ENCODE measurements at places on chromosomes 11 and 22.

DNA sequence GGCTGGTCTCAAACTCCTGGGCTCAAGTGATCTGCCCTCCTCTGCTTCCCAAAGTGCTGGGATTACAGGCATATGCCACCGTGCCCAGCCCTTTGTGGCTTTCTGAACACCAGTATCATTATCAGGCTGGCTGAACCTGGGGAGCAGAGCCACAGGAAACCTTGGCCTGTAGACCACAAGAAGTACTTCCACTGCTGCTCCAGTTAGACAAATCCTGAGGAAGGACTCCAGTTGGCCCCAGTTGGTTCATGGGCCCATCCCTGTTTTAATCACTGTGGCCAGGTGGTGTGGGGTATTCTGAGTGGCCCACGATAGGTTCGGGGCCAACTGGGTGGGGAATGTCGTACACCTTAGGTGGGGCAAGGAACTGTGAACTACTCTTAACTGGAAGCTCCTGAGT lies 5.5 kb upstream of the DUSP18 start:
- DNase-seq, result no peak

- no peak for DNase-seq
Observed at GRCh38 chr11:132913295-132913694, 619.0 kb downstream of the OPCML start.

GRCh38 chr11:94770563-94771120 lies 2.5 kb downstream of the AMOTL1 start:
- no peak for DNase-seq

GRCh38 chr11:120233207-120233803 lies 6.6 kb upstream of the POU2F3 start:
- no peak for DNase-seq

GRCh38 chr11:95325777-95326258 lies 94.8 kb upstream of the SESN3 start:
- DNase-seq, result no peak

DNA sequence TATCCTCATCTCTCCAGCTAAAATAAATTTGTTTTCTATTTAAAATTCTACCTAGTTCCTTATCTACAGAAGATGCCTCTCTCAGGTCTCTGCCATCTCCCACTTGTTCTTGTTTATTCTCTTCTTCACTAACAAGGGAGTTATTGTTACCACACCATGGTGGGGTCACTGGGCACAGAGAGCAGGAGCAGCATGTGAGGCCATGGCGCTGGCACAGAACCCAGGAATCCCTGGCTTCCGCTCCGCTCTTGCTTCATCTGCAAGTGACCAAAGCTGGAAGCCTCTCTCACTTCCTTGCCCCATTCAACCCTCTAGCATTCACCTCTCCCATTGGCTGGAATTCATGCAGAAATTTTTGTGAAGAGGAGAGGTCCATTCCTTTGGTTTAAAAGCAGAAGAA lies 190.7 kb upstream of the NCAM1 start:
- DNase-seq, result no peak

- DNase-seq, result no peak
Observed at GRCh38 chr11:17743026-17743807, 8.6 kb downstream of the KCNC1 start.

DNA sequence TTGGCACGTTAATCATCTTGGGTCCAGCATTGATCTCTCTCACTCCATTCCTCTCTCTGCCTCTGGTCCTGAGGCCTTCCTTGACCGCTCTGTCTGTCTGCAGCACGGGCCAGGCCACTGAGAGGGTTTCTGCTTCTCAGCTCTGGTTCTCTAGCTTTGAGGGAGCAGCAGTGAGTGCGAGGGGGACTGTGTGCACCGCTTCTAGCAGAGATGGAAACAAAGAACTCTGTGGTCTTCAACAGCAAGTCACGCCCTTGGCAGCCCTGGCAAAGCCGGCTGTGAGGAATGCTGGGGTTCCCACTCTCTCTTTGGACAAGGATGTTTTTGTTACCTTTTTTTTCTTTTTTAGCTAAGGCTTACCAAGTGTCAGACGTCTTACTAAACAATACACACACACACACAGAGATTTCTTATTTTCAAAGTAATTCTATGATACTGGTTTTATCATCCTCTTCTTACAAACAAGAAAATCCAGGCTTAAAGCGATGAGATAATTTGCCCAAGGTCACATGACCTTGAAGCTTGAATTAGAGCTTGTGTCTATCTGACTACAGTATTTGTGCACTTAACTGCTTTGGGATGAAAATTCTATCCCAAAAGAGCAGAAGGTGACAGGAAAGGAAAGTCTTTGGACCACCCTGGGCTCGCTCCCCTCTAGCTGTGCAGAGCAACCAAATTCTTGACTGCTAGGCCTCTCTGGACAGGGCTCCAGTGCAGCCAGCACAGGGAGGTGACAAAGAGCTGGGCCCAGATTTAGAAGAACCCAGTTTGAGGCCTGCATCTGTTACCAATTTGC lies 293.2 kb downstream of the NTM start:
- DNase-seq, result no peak

GRCh38 chr11:116517584-116517983 lies 255.2 kb downstream of the BUD13 start:
- DNase-seq, result no peak

- no peak for DNase-seq
Observed at GRCh38 chr11:13718394-13718793, 49.9 kb downstream of the FAR1 start.

- DNase-seq, result no peak
Observed at GRCh38 chr22:45968003-45968650, 8.8 kb downstream of the WNT7B start.

GRCh38 chr22:23539135-23539838 lies 40.8 kb downstream of the IGLL1 start:
- DNase-seq, result peak; percentile 48

DNA sequence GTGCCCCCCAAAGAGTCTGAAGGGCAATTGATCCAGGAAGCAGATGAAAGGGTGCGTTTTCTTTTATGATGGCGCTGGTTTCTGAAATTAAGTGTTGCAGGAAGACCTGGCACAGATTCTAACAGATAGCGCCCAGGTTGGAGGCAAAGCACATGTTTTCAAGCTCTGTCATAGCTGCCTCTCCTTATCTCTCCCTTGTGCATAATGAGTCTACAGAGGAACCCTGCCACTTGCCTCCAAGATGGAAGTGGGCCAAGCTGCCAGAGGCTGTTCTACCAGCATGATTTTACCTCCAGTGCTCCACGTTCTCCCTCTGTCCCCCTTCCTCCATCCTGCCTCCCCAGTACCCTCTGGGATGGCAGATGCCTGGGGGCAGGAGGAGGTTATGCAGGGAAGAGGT lies 30.0 kb upstream of the TLCD5 start:
- no peak for DNase-seq

- no peak for DNase-seq
Observed at GRCh38 chr11:72890881-72891280, 76.7 kb downstream of the ATG16L2 start.

DNA sequence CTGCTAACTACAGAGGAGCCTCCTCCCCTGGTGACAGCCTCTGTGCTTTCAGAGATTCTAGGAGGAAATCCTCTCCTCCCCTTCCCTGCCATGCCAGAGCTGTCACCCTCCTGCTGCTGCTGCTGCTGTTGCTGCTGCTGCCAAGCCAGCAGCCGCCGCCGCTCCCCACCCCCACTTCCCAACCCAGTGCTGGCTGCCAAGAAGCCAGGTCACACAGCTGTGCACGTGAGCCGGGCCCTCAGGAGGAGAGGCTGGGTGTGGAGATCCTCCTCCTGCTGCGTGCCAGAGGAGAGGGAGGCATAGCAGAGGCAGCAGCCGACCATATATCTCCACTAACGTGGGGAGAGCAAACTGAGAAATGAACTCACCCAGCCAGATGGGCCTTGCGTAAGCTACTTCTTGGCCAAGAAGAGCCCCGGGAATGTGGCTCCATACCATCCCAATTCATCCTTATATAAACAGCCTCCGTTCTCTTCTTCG lies 12.4 kb downstream of the CRY2 start:
- DNase-seq, result no peak

- no peak for DNase-seq
Observed at GRCh38 chr22:48707763-48708557, 1119.7 kb downstream of the BRD1 start.

DNA sequence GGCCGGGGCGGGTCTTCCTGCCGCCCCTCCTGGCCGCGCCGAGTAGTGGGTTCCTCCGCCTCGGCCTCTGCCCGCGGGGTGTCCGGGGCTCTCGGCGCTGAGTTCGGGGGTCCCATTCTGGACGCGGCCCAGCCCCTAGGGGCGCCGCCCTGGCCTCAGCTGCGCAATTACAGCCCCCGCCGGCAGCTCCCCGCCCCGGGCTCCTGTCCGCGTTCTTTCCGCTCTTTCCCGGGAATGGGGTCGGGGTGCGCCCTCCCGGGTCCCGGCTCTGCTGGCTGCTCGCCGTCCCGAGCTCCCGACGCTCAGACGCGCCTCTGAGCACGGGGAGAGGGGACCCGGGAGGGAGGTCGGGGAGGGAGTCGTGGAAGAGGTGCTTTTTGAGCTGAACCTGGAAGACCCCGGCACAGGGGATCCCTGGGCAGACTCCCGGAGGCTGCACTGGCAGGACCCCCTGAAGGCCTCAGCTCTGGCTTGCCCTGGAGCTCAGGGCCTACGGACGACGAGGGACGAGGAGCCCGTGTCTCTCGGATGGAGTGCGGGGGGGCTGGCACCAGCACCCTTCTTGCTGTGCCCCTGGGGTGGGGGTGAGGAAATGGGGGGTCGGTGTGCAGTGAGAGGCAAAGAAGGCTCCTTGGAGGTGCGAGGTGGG lies 558 bp downstream of the TSPAN4 start:
- DNase-seq, result peak; percentile 25

GRCh38 chr11:132988411-132988810 lies 543.9 kb downstream of the OPCML start:
- DNase-seq, result no peak

GRCh38 chr11:67366546-67366945 lies 6.9 kb downstream of the CLCF1 start:
- DNase-seq, result no peak

GRCh38 chr22:42926104-42926503 lies 69.0 kb upstream of the ARFGAP3 start:
- no peak for DNase-seq

DNA sequence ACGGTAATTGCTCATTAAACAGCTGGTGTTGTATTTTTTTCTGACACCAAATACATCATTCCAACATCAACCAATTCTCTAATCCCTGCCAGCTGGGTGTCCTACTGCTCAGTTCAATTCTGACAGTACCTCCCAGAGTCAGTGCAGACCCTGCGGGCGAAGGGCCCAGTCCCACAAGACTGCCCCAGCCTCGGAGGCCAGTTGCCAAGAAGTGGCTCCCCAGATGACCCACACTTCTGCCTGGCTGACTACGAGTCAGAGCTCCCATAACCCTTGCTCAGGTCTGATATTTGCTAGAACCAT lies 147.2 kb downstream of the CTTN start:
- DNase-seq, result no peak

GRCh38 chr11:110522471-110522870 lies 92.7 kb downstream of the FDX1 start:
- no peak for DNase-seq

DNA sequence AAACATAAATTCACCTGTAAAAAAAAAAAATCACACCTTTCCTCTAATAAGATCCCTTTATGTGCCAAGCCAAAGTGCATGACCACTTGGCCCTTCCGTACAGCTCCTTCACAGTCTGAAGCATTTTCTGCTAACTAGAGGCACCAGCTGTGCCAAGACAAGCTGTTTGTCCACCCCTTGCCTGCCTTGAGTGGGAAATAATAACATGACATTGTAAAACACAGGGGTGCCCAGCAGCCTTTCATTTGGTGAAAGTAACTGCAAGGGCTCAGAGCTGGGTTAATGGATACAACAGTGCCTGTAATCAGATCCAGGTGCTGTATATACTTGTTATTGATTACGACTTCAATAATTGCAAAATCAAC lies 59.2 kb downstream of the DDIAS start:
- no peak for DNase-seq

- peak; percentile 45 for DNase-seq
Observed at GRCh38 chr11:2270322-2271076, at the start of gene ASCL2. ASCL2 (minus strand) TSS chr11:2270588; CDS start chr11:2270332, 256 bp downstream.

GRCh38 chr11:71437879-71438278 lies 10.3 kb downstream of the DHCR7 start:
- DNase-seq, result no peak

DNA sequence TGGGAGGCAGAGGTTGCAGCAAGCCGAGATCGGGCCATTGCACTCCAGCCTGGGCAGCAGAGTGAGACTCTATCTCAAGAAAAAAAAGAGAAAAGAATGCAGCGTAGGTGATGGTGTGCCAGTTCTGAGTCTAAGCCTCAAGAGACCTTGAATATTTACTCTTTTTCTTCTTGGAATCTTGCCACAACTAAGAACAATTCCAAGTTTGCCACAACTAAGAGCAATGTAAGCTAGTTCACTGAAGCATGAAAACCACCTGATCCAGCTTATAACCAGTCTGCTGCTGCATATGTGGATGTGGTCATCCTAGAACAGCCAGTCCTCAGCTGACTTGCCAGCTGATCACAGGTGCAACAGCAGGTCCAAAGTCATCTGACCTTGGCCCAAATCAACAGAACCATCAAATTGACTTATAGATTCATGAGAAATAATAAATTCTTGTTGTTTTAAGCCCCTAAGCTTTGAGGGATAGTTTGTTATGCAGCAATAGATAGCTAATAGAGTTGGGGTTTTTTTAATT lies 25.4 kb upstream of the SEZ6L start:
- DNase-seq, result no peak

GRCh38 chr11:18449251-18449650 lies 6.4 kb upstream of the LDHAL6A start:
- no peak for DNase-seq

GRCh38 chr11:2153581-2154194 lies 7.3 kb downstream of the INS start:
- no peak for DNase-seq

DNA sequence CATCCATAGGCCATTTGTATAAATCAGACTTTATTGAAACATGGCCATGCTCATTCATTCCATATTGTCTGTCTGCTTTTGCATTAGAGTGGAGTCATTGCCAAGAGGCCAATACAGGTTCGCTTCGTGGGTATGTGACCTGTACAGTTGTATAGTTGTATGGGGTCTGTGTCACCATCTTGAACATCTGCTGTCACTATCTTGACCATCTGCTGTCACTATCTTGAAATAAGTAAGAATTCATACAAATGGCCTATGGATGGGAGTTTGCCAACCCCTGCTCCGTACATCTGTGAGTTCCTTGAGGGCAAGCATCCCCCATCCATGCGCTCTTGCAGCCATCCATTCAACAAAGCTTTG lies 44.4 kb upstream of the ANO1 start:
- no peak for DNase-seq
